ENCODE measurements at places on chromosomes 5 and 9. TPM values are rescaled to one million over a fixed set of nuclear protein-coding genes. Genes with fewer than 3 reads are reported as not detected.

Gene MAML1
- 7.6 TPM for total RNA-seq

Gene PCDHB14
- total RNA-seq: 0.61 TPM

Gene GLRA1
- not detected for total RNA-seq

Gene CTSV
- 1.6 TPM for total RNA-seq

Gene PCDHGA8
- total RNA-seq: 0.97 TPM

Gene IFNK
- not detected for total RNA-seq

Gene ARID3C
- total RNA-seq: 0.30 TPM

Gene DOK3
- 3.6 TPM for total RNA-seq

Gene GOLM1
- 75.7 TPM for total RNA-seq

Gene PCDHB5
- 0.46 TPM for total RNA-seq

Gene SPINK6
- total RNA-seq: not detected

Gene TAS2R1
- total RNA-seq: not detected

Gene NPM1
- total RNA-seq: 1,984 TPM

Gene GHR
- 0.30 TPM for total RNA-seq

Gene NDUFB6
- total RNA-seq: 53.5 TPM

Gene NTRK2
- total RNA-seq: 0.30 TPM

Gene EIF4EBP3
- 0.32 TPM for total RNA-seq
